AG10803 (cell line): ENCODE measurements at places on chromosomes 6 and 20.

DNA sequence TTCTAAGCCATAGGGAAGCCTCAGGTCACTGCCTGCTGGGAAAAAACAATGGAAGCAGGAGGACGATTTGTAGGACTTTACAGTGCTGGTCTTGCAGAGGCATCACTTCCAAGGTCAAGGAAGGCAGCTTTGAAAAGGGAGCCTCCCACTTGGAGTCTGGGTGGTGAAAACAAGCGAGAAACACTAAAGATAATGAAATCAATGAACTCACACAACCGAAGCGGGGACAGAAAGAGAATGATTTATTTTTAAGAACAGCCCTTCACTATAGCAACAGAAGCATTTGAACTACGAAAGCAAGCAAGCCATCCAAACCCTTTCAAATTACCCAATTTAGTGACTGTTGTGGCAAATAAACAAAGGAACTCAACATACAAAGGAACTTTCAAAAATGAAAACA lies 227.5 kb downstream of the THBS2 start:
- DNase-seq = peak; percentile 58

GRCh38 chr20:50876063-50876685 lies 55.1 kb downstream of the ADNP start:
- no peak for DNase-seq

DNA sequence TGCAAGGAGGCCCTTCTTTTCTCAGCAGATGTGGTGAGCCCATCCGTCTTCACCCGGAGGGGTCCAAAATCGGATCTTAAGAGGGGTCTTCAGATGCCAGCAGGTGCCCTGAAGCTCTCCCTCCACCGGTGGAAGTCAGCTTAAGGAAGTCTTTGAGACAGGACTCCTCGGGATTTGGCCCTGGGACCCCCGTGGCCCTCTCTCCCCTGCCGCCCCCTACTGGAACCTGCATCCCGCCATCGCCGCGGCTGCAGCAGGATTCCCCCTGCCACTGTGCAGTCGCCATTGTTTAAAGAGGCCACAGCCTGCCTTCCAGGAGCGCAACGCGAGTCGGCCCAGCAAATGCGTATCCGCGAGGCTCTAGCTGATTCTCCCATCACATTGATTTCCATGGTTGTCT lies 292.5 kb upstream of the ZNF337 start:
- DNase-seq = no peak

- peak; percentile 80 for DNase-seq
These were observed 39.6 kb upstream of the CD93 start for GRCh38 chr20:23125625-23126191.

GRCh38 chr20:62222972-62223371 lies 2.9 kb upstream of the HRH3 start:
- no peak for DNase-seq

GRCh38 chr6:144782634-144783033 lies 497.5 kb downstream of the UTRN start:
- no peak for DNase-seq

DNA sequence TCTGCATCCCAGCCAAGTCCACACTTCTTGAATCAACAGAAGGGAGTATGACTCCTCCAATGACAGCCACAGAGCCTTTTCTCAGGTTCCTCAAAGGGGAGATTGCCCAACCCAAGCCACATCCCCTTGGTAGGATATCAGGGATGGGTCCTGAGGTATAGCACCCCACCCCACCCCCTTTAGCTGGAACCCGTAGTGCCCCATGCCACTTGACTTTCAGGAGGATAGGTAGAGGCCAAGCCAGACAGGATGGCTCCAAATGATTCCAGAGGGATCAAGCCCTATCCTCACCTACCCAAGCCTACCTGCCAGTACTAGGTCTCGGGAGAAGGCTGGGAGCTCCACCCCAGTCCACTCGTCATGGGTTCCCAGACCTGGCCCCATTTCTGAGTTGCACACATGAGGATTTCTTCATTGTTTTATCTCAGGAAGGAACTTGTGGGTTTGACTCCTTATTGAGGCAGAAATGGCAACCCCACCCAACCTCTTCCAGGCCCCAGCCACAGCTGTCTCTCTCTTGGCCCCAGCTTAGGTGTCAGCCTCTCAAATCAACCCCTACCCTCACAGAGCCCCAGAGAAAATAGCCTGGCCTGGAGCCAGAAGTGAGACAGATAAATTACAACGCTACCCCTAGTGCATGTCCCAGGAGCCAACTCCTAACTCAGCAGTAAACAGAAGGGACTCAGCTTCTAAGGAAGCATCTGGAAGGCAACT lies 3.6 kb downstream of the CCND3 start:
- no peak for DNase-seq

GRCh38 chr20:20712004-20712473 lies 405 bp downstream of the RALGAPA2 start:
- no peak for DNase-seq

DNA sequence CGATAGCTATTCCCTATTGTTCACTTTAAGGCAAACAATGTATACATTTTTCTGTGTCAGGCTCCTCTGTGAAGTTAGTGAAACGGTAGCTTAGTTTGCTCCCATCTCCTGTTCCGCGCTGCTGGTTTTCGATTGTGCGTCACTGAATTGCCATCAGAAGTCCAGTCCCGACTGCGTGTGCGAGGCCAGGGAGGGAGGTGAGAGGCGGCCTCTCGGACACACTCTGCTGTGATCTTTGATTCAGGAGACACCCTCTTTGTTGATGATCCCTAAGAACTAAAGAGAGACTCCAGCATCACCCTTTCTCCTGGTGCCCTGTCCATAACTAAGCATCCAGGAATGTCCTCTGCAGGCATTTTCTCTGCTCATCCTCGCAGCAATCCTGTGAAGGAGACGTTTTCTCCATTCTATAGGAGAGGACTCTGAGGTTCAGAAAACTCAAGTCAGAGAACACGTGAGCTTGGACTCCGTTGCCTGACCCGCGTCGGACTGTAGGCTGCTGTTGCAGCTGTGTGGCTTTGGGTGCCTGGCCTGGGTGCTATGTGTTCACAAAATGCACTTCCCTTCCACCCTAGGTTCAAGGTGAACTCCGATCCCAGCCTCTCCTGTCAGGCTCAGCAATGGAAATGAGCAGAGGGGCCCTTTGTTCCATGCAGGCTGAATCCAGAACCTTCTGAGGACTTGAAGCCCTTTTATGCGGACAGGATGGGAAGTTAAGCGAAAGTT lies 24.1 kb upstream of the UNC93A start:
- no peak for DNase-seq

- DNase-seq = no peak
These were observed 193.4 kb upstream of the PRDM1 start for GRCh38 chr6:105892577-105893262.

- DNase-seq = no peak
These were observed 94.2 kb downstream of the OLIG3 start for GRCh38 chr6:137399881-137400443.

DNA sequence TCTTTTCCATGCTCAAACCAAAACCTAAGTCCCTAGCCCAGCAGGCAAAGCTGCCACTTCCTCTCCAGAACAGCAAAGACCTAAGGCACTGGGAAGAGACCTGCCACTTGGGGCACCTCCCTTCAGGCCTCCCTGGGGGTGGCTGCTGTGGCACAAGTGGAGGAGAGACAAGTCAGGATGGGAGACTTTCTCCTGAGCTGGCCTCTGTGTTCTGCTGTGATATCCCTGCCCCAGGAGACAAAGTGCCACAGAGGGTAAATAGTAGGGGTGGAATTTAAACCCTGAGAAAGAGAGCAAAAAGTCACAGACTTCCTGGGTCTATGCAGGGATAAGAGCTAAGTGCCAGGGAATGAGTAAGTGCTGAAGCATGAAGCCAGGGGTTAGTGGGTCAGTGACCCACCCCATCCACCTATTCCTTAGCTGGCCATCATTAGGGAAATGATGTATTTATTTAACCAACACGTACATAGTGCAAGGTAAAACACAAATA lies 84.2 kb downstream of the MRPL14 start:
- peak; percentile 61 for DNase-seq

DNA sequence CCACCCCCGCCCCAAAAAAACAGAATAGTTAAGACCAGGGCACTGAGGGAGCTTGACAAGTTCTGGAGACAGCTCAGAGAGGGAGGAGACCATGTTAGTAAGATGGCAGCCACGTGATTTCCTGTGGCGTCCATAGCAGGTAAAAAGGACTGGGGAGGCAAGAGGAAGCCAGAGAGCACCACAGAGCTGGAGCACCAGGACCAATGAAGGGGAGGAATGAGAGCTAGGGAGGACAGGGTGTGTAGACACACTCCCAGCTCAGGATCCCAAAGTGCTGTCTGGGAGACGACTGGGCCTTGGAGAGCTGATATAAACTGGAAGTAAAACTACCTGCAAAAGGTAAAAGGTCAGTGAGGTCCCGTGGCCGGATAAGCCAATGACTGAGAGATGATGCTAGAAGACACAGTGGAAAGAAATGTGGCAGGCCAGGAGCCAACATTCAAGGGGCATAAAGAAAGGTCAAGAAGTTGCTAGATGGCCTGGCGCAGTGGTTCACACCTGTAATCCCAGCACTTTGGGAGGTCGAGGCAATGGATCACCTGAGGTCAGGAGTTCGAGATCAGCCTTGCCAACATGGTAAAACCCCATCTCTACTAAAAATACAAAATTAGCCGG lies 39.0 kb downstream of the SLC23A2 start:
- no peak for DNase-seq

GRCh38 chr6:115948751-115949150 lies 111.9 kb downstream of the FRK start:
- DNase-seq = no peak

DNA sequence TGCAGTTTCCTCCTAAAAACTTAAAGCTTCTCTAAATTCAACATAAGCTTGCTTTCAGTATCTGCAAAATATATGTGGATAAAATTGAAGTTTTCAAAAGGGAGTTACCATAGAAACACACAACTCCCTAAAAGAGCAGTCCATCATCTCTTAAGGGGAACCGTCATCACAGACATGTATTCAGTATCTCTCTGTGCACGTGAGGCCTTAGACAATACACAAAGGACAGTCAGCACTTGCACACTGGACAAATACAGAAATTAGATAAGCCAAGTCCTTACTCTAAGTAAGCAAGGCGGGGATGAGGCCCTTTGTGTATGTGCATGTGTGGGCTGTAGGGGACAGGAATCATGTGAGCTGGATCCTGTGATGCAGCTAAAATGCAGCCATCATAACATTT lies 136.6 kb downstream of the BACH2 start:
- DNase-seq = no peak

DNA sequence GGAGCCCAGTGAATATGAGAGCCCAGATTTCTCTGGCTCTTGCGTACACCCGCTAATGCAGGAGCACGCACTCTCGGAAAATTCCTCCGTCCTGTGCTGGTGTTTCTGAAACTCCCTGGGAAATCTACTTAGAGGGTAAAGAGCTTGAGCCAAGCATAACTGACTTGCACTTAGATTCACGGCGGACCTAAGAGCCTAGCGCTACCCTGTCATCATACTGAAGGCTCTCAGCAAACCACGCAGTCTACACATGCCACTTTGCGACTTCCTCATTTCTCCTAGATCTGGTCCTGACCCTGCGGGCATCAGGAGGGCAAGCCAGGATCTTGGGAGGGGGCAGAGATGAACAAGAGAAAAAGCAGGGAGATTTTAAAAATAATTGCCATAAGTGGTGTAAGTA lies 324.7 kb downstream of the CD83 start:
- DNase-seq = no peak

- DNase-seq = no peak
These were observed 9.2 kb downstream of the RPF2 start for GRCh38 chr6:110990840-110991576.
